M059J (cell line): ENCODE measurements at places on chromosomes 16 and 17. TPM values are rescaled to one million over a fixed set of nuclear protein-coding genes. Genes with fewer than 3 reads are reported as not detected.

DNA sequence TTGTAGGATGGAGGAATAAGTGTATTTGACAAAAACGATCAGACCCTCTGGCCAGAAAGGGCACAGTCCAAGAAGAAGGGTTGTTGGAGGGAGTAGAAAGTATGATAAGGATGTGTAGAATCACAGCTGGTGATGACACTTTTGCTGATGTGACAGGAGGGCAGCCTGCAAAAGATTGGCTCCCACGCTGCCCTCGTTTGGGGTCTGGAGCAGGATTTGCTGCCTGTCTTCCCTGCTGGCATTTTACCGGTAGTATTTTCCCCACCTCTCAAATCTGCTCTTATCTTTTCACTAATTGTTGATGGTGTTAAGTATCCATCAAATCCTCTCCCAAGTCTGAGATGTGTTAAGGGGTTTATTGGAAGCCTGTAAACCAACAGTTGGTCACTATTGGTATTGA, 208.8 kb downstream of the CCDC182 start:
- DNase-seq, result no peak

DNA sequence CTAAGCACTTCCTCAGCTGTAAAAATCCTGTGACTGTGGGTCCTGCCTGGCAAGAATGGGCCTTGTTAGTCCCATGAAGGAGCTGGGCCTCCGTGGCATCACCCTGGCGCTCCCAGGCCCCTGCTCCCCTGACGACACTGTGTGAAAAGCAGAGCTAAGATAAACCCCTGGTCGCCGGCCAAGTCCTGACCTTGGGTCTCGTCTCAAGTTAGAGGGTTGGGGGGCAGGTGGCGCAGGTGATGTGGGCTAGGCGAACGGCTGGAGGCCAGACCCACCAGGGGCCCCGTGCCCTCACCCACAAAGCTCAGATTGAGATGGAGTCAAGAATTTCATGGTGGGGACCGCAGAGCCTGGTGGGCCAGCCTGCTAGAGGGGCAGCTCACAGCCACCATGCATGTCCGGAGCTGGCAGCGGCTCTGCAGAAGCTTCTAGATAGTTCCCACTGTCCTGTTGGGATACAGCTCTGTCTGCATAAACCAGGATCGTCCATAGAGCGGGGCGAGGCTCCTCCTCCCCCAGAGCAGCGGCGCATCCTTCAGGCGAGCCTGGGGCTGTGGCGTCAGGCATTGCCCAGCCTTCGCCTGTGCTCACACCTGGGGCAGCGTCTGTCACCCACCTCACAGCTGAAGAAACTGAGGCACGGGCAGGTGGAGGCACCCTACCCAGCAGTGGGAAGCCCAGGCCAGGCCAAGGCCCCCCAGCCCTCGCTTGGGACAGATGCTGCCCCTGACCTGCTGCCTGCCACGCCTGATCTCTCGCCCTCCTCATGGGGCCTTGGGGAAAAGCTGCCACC, 12.0 kb downstream of the CYBC1 start:
- no peak for DNase-seq

GRCh38 chr17:71342737-71343136, 778.1 kb upstream of the SOX9 start:
- peak; percentile 75 for DNase-seq

GRCh38 chr17:27475981-27476895, 20.0 kb downstream of the KSR1 start:
- DNase-seq, result no peak

DNA sequence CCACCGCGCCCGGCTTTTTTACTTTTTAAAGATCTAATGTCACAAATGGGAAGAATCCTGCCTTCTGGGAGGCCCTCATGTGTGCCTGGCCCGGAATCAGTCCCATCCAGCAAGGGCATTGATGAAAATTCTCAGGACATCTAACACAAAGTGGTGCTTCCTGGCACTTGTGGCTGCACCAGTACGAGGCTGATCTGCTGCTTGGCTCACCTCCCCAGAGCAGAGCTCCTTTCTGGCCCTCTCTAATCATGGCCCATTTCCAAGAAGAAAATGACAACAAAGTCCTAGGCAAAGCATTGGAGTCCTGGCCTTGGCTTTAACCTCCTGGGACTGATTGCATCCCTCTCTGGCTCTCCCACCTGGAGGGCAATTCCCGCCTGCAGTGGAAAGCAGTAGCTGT, 50.7 kb upstream of the SIAH1 start:
- DNase-seq, result no peak

GRCh38 chr16:59698346-59699020, 964.4 kb upstream of the GOT2 start:
- peak; percentile 45 for DNase-seq

Gene KRT23
- total RNA-seq, result not detected in 2 replicates

DNA sequence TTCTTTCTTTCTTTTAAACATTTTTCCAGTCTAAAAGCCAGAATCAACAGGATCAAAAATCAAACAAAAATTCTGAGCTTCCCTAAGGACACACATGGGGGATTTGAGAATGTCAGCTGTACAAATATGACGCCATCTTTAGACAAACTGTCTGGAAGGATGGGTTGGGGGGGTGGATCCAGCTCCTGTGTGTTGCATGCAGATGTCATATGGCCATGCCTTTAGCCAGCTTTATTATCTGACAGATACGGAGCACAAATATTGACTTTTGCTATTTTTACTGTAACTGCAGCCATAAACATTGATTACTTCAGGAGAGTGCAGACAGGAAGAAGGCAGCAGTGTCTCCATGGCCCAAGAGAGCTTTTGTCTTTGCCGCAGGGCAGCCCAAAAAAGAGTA, 279.4 kb upstream of the ELAC2 start:
- DNase-seq, result no peak

- DNase-seq, result no peak
Measured at GRCh38 chr17:68777856-68778694, 176.9 kb upstream of the FAM20A start.

GRCh38 chr16:2860826-2861567, 3.0 kb upstream of the PRSS22 start:
- peak; percentile 66 for DNase-seq

DNA sequence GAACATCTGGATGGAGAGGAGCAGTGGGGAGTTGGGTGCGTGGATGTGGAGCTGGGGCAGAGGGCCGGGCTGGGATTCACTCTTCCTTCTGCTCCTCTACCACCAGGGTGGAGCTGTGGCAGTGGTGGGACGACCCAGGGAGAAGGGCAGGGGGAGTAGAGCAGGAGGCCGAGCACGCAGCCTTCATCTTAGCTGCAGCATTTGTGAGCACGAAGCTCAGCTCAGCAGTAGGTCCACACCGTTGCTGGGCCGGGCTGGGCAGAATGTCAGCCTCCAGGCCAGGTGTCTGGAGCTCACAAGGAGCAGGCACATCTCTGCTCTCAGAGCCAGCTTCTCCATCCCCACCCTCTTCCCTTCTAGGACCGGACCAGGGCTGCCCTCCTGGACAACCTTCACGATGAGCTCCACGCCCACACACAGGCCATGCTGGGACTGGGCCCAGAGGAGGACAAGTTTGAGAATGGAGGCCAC, 55.7 kb downstream of the OR1D5 start:
- DNase-seq, result no peak

DNA sequence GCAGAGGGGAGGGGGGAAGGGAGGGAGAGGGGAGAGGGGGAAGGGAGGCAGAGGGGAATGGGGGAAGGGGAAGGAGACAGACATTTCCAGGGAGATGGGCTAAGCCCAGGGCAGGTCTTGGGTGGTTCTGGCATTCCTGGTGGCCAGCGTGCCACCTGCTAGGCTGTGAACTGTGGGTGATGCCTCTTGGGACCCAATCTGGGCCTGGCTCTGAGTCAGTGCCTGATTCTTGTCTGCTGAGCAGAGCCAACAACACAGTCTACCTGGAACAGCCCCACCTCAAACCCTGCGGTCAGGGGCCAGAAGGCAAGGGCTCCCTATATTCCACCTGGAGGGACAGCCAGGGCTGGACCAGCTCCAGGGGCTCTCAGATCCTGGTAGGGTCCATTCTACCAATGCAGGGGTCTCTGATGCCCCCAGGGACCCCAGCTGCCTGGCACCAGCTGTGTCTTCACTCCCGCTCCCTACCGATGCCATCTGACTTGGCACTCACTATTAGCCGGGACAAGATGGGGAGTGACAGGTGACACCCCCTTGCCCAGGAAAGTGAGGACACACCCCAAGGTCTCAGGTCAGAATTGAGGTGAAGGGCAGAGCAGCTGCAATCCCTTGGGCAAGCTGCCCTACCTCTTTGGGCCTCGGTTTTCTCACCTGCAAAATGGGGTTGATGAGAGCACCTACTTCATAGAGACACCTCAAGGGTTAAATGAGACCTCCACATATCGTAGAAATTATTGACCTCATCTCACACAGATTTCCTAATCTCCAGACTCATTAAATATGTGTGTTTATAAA, 87.2 kb downstream of the LITAF start:
- peak; percentile 50 for DNase-seq

GRCh38 chr17:83123896-83124801, 44.7 kb downstream of the METRNL start:
- no peak for DNase-seq

Gene LRRC36
- total RNA-seq, result 0.34 and 0.99 TPM in 2 replicates

DNA sequence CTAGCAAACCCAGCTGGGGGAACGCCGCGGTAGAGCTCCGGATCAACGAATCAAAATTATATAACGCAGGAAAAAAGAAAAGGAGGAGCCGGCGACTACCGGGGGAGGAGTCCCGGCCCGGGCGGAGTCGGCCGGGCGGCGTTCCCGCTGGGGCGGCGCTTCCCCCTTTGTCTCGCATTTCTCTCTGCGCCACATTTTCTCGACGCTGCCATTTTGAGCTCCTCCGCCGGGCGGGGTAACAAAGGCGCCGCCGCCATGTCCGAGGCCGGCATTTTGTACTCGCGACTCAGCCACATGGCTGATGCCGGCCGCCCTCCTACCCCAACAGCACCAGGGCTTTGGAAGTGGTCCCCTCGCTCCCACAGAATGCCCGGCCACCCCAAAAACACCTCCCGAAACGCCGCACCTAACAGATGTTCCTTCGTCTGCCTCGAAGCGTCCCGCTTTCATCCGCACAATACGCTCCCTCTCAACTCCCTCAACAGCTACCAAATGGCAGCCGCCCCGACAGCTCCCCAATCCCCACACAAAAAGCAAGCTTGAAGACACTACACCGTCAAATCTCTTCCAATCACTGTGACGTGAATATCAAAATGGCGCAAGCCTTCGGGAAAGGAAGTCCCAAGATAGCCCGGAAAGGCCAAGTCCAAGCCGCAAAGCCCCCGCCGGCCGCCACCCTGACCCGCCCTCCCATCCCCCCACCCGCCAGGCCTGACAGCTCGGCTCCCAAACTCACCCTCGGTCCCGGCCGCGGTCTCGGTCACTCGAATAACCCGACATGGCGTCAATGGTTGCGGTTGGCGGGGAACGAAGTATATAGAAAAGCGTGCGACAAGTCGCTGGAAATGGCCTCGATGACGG, 519 bp downstream of the DDX5 start:
- DNase-seq, result peak; percentile 83
